ENCODE measurements at places on chromosomes 3 and 15.

DNA sequence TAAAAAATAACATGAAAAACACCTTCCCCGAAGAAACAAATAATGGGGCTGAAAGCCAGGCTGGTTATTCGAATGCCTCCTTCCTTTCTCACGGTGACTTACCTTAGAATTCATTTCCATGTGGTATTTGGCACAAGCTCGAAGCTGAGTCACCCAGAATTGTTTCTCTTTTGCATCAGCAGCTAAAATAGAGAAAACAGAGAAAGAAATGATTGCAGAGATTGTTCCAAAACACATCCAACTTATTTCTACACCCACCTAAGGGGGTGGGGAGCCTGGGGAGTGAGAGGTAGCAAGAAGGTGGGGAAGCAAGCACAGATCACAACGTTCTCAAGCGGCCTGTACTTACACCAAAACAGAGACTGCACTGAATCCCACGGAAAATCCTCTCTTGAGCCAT lies 104.7 kb downstream of the OSBPL10 start:
- DNase-seq: no peak

DNA sequence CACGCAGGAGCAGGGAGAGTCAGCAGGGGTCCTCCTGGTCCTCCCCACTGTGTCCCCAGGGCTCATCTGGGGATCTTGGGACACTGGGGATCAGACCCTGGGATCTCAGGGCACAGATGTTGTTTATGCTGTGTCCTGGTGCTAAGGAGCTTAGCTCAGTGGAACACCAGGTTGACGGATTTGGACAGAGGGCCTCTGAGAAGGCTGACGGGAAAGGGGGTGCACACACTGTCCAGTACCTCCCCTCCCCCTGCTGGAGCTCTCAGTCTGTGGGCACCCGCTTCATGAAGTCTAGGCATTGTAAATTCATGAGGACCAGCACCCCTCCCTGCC lies 21.9 kb upstream of the SEMA3F start:
- DNase-seq: no peak

DNA sequence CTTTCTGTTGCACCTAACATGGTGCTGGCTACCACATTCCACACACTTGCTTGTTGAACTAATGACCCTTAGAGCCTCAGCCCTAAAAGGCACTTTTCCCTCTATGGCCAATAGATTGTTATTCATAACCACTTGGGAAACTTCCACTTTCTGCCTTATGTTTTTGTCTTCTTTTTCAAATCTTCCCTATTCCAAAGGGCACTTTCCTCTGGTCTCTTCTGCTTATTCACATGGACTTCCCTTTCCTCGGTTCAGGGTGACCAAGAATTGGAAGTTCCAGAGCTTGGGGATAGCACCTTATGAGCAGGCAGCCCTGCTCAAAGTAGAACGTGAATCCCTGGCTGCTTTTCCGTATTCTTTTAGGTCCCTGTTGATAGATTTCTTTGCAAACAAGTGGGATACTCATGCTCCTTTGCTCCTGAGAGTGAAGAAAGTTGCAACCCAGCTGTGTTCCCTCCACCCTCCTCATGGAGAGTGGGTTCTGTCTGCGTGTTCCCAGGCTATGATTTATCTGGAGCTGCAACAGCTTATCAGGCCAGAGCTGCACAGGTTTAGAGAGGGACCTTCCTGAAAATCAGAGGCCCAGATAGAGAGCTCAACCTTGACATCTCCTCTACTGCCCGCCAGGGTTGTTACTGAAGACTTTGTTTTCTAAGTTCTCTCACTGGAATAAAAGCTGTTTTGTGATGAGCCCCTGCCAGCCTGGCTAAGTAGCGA lies 58.8 kb upstream of the MYZAP start:
- no peak for DNase-seq

DNA sequence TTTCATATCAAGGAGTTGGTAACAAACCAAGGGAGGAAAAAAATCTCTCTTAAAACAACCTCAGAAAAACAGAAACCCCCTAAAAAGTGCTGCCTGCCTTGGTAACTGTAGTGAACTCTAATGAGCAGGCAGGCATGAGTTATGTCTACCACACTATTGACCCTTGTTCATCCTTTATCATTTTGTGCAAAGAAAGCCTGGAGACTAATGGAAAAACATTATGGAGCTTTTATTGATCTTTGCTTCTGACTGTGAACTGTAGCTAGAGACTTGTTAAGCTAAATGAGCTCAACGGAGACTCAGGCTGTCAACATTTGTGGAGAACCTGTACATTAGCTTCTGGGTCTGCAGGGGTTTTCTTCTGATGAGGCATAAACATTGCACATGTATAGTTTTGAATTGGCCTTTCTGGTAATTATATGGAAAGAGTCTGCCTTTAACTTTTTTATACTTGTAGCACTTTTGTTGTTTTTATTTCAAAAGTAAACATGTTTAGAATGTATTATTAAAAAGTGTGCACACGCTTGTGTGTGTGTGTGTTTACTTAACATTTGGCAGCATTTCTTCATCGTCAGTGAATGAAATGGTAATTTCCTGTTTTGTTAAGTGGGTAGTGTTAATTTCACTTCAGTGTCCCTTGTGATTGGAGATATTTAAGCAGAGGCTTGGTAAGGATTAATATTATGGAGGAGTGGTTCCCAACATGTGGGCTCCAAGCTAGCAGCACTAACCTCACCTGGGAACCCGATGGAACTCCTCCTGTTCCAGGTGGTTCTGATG lies 15.9 kb upstream of the SPTSSB start:
- DNase-seq: no peak
